ENCODE measurements at places on chromosomes 6 and 20.
A peak's percentile ranks its signal among the peaks of the same experiment; 100 is the strongest.

GRCh38 chr6:71510057-71510713, 221.6 kb downstream of the OGFRL1 start:
- DNase-seq: no peak

- no peak for DNase-seq
These were observed 244.5 kb downstream of the CDC5L start for GRCh38 chr6:44631968-44632367.

DNA sequence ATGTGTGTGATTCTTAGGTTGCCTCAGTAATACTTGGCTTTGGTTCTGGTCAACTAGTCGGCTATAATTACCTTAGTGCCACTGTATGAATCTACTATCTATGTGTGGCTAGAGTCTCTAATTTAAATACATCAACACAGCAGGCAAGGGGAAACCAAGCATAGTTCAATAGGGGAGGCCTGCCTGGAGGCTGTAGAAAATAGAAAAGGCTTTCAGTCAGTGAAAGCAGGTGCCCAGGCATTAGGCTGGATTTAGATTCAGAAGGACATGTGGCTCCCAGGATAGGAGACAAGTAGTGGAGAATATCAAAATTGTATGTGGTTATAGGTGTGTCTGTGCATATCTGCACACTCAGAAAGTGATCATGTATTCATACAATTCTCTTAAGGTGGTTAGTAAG, 115.1 kb upstream of the LAMP5 start:
- no peak for DNase-seq

- DNase-seq: no peak
These were observed 1.2 kb downstream of the LMBRD1 start for GRCh38 chr6:69795469-69796072.

GRCh38 chr6:10320291-10320690, 94.6 kb downstream of the TFAP2A start:
- DNase-seq: no peak

GRCh38 chr6:4380881-4381281, 245.5 kb upstream of the ECI2 start:
- DNase-seq: no peak

DNA sequence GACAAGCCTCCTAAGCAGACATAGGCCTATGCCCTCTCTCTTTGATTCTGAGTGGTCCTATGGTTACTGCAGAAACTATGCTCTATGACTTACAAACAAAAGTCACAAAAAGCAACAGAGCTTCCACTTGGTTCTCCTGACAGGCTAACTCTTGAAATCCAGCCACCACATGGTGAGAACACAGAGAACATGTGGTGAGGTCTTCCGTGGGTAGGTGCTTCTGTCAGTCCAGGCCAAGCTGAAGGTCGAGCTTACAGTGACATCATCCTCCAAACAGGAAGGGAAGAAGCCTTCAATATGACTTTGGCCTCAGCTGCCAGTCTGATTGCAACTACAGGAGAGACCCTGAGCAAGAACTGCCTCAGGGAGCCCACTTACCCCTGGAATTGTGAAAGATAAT, 265.5 kb downstream of the TBX18 start:
- DNase-seq: no peak

DNA sequence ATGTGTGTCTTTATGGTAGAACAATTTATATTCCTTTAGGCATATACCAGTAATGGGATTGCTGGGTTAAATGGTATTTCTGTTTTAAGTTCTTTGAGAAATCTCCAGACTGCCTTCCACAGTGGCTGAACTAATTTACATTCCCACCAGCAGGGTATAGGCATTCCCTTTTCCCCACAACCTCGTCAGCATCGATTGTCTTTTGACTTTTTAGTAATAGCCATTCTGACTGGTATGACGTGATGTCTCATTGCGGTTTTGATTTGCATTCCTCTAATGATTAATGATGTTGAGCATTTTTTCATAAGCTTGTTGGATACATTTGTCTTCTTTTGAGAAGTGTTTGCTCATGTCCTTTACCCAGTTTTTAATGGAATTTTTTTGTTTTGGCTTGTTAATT, 5.3 kb upstream of the TASP1 start:
- no peak for DNase-seq

GRCh38 chr6:70700922-70701876, 33.5 kb downstream of the SMAP1 start:
- DNase-seq: no peak

DNA sequence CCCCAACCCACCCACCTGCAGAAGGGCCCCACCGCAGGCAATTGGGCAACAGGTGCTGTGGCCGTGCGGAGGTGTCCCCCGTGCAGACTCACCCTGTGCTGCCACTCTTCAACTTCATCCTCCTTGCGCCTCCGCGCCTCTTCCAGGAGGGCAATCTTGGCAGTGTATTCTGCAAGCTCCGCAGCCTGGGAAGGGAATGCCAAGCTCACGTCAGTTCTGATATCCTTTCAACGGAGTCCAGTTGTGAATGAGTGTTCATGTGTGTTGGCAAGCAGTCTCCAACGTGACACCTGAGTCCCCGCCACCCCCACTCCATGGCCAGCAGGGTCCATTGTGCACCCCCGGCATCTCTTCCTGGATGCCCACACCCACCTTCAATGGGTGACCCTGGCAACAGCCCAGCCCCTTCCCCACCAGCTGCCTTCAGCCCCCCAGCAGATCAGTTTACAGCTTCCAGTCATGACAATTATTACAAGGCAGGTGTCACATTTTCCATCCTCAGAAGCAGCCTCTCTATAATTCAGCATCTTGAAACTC, 49.9 kb downstream of the EZR start:
- no peak for DNase-seq

GRCh38 chr20:52410182-52410647, 218.6 kb upstream of the ZFP64 start:
- peak; percentile 18 for DNase-seq

DNA sequence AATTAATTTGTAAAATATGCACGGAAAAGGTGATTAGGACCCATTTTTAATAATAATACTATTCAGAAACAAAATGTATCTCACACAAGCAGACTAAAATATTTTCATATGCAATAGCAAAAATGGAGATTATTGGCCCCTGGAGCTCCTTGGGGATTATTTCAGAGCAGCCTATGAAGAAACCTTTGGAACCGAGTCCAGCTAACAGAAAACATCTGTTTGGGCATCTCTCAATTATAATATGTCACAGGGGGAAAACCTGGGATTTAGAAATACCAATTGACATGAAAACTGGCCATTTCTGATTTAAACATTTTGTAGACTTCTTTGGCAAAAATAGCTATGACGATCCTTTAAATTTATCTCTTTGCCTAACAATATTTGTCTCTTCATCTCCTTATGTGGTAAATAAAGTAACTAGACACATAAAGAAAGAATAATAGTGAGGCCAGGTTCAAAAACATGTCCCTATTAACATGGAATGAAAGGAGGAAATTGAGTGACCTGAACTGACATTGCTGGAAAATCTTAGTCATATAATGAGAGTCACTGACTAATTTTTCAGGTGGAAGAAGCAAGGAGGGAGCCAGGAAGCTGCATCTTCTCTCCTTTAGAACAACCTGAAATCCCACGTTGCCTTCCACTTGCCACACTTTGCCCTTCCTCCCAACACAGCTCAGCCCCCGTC, 199.0 kb downstream of the SOD2 start:
- DNase-seq: no peak

DNA sequence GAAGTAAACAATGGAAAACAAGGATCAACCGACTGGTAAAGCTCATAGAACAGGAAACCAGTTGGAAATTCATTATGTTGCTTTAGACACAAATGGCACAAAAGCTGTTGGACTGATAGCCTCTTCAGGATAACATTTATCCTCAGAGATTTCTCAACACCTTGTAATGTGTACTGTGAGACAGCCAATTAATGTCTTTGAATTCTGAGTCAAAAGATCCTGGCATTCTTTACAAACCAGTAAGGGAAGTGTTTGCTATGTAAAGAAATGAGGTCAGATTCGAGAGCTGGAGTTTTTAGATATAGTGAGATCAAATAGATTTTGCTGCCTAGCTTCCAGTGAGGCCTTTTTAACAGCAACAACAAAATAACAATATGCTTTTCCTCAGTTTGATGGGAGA, 439.2 kb downstream of the C6orf118 start:
- no peak for DNase-seq

GRCh38 chr6:125753218-125753936, 3.9 kb downstream of the HEY2 start:
- DNase-seq: no peak

- DNase-seq: no peak
These were observed 199.2 kb upstream of the SUPT3H start for GRCh38 chr6:45576648-45577624.
